ENCODE measurements at places on chromosomes 7 and 10.
A peak's percentile ranks its signal among the peaks of the same experiment; 100 is the strongest.

- DNase-seq = no peak
These were observed 194.2 kb upstream of the SLC26A5 start for GRCh38 chr7:103640031-103640779.

DNA sequence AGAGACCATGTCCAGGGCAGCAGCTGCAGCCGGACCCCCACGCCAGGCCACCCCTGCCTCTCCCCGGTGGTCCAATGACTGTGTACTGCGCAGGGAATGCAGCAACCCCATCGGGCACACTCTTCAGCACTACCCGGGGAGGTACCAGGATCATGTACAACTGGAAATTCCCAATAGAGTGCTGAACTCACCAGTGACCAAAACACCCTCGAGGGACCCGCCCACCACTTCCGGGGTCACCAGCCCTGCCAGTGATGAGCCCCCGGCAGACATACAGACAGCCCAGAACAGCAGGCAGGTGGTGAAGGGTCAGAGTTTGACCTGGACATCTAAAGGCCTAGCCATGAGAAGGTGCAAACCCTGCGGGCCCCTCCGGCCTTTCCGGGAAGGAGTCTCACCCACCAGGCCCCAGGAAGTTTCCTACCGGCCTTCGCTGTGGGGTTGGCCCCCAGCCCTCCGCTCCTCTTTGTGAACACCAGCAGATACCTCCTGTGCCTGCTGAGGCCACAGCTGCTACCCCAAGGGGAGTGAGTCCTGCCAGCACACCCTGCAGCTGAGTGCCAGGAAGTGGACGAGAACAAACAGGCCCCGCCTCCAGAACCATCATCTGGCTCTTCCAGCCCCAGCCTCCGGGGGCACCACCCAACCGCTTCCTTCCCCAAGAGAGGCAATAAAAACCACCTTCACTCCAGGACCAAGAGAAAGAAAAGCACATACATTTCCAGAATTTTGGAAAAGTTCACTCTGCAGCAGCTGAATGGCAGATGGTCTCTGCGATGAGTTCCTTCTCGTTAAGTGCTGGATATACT is 5.0 kb upstream of the ANKRD61 start:
- DNase-seq = no peak

GRCh38 chr10:130335336-130335735 is 199.1 kb downstream of the GLRX3 start:
- DNase-seq = no peak

DNA sequence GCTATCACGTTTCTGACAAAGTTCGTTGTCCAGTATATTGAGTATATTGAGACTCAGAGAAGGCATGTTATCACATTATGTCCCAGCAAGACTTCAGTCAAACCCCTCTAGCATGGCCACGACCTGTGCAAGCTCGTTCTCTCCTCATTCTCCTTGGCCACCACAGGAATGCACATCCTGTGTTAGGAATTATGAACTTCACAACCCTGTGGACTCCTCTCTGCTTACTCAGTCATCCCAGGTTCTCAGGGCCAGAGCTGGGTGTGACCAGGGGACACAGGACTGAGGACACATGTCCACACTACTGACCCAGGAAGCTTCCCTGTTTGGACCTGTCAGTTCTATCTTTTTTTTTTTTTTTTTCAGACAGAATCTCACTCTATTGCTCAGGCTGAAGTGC is 4.4 kb downstream of the SH2D4B start:
- no peak for DNase-seq

DNA sequence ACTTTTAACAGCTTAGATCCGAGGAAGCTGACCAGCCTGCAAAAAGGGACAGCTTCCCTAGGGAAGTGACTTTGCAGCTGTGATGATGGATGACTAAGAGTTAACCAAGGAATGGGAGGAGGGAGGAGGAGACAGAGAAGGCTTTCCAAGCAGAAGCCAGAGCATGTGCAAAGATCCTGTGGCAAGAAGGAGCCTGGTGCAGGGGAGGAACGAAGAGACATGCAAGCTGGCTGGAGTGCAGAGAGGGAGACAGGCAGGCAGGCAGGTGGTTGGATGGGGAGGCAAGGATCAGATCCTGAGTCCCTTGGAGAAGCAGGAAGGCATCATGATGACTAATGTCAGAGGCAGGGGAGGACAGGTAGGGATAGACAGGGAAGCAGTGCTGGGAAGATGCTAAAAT is 148.8 kb downstream of the PFKFB3 start:
- DNase-seq = no peak

DNA sequence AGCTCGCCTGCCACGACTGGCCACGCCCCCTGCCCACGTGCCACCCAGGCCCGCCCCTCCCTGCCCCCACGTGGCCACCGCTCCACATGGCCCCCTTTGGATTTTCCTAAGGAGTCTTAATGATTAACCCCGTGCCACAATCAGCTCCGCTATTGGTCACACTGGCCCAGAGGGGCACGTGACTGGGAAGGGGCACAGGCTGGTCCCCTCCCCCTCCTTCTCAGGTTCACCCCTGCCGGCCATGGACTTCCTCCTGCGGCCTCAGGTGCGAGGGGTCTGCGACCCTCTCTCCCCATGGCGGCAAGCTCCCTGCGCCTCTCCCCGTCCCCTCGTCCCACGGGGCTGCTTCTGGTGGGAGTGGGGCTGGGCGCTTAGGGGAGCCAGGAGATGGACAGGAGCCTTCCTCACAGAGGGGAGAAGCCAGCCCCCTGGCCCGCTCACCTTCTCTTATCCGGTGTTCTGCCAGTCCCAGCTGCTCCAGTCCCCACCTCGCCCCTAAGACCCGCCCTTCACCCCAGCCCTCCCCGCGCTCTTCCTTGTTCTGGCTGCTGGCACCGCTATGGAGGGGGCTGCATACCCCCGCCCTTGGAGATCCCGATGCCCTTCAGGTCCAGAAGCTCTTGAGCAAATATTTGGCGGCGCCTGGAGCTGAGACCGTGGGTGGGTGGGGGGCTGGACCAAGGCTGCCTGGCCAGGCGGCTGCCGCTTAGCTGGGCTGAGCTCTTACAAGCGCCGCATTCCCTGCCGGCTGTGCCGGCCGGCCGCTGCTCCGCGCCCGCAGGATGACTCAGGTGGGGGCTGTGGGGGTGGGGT is 3.2 kb downstream of the SLC4A2 start:
- DNase-seq = no peak

DNA sequence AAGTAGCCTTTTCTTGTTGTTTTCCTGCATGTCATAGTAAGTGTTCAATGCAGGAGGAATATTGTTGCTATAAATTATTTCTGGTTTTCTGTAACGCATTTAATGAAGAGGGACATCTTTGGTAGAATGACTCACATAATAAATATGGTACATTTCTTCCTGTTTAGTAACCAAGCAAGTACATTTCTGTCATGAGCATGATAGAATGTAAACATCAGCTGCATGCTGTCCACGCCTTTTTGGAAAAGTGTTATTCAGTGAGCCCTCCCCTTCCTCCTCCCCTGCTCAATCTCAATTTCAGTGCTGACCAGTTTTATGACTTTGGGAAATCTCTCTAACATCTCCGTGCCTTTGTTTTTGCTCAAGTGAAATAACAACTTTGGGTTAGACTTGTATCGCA is 664.0 kb downstream of the XPNPEP1 start:
- no peak for DNase-seq

DNA sequence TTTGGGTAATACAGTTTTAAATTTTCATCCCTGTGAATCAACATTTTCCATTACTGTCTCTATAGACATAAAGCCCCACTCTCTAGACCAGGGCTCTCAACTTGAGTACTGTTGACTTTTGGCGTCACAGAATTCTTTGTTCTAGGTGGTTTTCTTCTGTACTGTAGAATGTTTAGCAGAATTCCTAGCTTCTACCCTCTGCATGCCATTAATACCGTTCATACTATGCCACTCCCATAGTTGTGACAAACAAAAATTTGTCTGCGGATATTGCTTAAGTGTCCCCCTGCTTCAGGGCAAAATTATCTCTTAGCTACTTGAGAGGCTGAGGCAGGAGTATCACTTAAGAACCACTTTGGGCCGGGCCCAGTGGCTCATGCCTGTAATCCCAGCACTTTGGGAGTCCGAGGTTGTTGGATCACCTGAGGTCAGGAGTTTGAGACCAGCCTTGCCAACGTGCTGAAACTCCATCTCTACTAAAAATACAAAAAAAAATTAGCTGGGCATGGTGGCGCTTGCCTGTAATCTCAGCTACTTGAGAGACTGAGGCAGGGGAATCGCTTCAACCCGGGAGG is 57.3 kb upstream of the NRG3 start:
- no peak for DNase-seq

GRCh38 chr7:1342090-1342640 is 109.5 kb downstream of the UNCX start:
- no peak for DNase-seq

- peak; percentile 63 for DNase-seq
These were observed 182.8 kb upstream of the PHYHIPL start for GRCh38 chr10:58993480-58994221.

DNA sequence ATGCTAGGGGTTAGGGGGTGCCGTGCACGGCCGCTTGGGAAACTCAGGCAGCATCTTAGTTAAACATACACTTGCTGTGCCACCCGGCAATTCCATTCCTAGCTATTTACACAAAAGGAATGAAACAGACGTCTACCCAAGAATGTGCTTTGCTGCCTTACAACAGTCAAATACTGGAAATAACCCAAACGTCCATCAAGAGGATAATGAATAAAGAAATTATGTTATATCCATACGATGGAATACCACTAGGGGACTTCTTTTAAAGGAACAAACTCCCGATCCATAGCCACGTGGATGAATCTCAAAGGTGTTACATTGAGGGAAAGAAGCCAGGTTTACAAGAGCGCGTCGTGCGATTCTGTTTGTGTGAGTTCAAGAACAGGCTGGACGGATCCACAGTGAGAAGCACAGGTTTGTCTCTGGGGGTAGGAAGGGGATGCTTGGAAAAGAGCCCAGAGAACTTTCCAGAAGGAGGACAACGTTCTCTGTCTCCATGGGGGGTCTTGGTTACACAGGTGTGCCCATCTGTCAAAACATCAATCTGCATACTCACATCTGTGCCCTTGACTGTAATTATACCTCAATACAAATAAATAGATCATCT is 41.8 kb downstream of the STK32C start:
- DNase-seq = no peak

DNA sequence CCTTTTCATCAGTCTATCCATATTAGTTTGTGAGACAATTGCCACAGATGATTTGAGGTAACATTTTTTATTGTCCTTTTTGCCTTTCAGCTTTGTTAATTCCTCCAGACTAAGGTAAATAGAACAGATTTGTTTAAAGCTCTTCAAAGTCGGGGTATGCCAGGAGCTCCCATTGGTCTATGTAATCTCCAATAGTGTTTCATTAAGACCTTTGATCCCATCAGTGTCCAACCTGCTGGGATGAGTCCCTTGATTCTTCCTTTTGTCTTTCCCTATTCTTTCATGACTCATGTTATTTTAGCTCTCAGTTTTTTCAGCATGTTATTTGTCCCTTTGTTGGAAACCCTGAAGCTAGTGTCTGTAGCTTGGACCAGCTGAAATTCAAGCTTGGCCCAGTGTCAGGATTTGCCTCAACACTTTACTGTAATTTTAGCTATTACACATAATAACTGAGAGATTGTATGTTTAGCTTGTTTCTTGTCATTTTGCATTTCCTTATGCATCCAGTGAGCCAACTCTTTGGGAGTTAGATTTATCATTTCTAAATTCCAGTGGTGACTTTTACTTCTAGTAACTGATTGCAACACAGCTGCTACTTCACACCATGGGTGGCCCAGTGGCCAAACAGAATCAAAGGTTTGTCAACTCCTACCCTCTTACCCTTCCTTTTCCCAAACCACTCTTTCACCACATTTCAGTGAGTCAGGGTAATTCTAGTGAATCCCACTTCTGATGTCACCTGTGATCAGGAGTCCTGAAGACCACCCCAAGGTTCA is 15.3 kb downstream of the AGBL3 start:
- DNase-seq = no peak

DNA sequence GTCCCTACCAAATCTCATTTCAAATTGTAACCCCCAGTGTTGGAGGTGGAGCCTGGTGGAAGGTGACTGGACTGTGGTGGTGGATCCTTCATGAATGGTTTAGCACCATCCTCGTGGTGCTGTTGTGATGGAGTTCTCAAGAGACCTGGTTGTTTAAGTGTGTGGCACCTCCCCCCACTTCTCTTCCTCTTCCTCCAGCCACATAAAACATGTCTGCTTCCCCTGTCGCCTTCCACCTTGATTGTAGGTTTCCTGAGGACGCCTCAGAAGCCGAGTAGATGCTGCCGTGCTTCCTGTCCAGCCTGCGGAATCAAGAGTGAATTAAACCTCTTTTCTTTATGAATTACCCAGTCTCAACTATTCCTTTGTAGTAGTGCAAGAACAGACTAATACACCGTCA is 21.0 kb downstream of the GRB10 start:
- DNase-seq = no peak

DNA sequence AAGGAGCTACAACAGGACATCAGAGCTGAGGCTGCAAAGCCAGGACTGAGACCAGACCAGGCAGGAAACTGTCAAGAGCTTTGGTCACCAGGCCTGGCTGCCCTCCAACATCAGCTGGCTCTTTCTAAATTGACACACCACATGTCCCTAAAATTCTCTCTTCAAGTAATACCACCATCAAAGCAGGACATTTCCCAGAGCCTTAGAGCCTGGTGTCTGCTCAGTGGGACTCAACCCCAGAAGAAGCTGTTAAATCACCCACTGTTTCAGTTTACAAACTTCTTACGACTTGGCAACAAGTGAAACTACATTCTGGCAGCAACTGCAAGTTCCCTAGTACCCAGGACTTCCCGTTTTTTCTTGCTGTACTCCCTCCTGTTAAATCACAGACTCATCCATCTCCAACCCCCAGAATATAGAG is 3.8 kb upstream of the IL6 start:
- no peak for DNase-seq

- no peak for DNase-seq
These were observed 6.3 kb downstream of the CALML5 start for GRCh38 chr10:5492929-5493576.

- no peak for DNase-seq
These were observed 49.6 kb downstream of the GCC1 start for GRCh38 chr7:127535546-127536393.

Data from NCI-H1930 (cell line).